ENCODE measurements at places on chromosomes 11 and 22.
A peak's percentile ranks its signal among the peaks of the same experiment; 100 is the strongest.

DNA sequence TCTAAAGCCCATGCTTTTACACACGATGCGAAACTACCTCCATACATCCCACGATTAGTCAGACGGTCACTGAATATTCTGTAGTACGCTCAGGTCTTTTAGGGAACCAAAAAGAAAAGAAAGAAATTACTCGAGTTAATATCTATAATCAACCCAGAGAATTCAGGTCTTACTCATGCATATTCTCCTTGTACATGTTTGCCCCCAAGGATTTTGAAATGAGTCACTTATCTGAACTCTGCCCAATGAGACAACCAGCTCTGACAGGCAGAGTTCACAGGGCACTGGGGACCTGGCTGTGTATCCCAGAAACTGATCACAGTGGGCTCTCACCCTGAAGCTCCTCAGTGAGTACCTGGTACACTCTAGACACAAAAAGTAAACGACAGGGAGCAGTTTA is 29.2 kb downstream of the RASSF10 start:
- no peak for DNase-seq

DNA sequence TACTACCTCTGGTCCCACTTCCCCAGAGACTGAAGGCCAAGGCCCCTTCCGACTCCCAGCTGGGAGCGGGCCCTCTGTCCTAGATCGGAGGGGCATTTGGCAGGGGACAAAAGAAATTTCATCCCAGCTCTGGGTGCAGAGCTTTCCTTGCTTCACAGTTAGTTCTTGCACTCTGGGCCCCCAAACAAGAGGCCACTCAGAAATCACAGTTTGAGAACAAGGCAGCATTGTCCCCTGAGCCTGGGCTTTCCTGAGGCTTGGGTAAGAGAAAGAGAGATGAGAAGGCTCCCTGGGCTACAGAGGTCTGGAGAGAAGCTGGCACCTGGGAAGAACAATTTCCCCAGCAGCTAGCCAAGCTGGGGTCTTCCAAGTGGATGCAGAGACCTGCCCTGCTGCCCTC is 71.8 kb upstream of the NCAM1 start:
- no peak for DNase-seq

- DNase-seq, result peak; percentile 33
Observed at GRCh38 chr22:40654522-40655167, 18.1 kb upstream of the MRTFA start.

DNA sequence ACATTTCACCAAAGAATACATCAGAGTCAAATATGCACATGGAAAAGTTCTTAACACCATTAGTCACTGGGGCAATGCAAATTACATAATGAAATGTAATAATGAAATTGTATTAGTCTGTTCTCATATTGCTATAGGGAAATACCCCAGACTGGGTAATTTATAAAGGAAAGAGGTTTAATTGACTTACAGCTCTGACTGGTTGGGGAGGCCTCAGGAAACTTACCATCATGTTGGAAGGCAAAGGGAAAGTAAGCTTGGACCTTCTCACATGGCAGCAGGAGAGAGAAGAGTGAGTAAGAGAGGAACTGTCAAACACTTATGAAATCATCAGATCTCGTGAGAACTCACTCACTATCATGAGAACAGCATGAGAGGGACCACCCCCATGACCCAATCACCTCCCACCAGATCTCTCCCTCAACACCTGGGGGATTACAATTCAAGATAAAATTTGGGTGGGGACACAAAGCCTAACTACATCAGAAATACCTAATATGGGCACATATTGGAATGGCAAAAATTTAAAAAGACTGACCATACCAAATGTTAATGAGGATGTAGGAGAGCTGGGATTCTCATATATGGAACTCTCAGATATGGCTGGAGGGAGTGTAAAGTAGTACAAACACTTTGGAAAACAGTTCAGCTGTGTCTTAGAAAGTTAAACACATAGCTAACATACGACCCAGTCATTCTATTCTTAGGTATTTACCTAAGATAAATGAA is 65.1 kb upstream of the CD44 start:
- no peak for DNase-seq

GRCh38 chr11:61782299-61782698 is 10.1 kb downstream of the TMEM258 start:
- no peak for DNase-seq

- no peak for DNase-seq
Observed at GRCh38 chr11:58562375-58562800, 13.3 kb downstream of the LPXN start.

DNA sequence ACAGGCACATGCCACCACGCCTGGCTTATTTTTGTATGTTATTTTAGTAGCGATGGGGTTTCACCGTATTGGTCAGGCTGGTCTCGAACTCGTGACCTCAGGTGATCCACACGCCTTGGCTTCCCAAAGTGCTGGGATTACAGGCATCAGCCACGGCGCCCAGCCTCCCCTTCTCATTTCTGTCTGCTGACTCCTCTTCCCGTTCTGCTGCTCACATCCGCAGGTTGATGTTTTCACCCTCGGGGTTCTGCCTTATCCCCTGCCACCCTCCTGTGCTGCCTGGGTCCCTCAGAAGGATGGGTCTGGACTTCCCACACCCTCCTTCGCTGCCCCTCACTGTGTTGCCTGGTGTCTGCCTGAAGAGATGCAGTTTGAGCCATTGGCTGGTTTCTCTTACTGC is 19.2 kb upstream of the VSIG10L2 start:
- no peak for DNase-seq

- DNase-seq, result no peak
Observed at GRCh38 chr11:109264128-109264527, 157.9 kb upstream of the C11orf87 start.

DNA sequence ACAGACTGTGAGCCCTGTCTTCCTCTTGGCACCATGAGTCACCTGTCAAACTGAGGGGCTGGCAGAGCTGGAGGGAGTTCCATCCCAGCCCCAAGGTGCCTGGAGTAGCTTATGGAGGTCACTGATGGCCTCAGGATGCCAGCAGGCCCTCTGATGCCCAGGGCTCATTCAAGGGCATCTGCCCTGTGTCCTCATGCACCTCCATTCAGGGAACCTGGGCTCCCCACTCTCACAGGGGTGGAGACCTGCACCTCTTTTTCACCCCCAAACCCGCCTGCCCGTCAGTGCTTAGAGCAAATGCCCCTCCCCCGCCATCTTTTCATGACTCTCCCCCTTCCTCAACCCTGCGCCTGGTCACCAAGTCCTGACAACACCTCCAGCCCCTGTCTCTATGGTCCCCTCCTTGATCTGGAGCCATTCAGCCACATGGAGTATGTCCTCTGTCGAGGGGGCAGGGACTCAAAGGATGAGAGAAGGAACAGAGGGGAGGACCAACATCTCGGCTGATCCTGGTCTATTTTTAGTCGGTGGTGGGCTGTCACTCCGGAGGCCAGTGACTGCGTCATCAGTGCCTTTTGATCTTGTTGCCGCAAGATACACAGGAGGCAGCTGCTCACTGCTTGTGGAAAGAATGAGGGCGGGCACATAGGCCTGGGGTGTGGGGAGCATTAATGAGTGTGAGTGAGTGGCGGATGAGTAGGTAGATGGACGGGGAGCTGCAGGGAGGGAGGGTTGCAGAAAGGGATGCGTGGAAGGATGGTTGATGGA is 72.2 kb downstream of the CDKN1C start:
- DNase-seq, result peak; percentile 8

GRCh38 chr11:5298451-5298850 is 3.3 kb downstream of the OR51B4 start:
- no peak for DNase-seq

DNA sequence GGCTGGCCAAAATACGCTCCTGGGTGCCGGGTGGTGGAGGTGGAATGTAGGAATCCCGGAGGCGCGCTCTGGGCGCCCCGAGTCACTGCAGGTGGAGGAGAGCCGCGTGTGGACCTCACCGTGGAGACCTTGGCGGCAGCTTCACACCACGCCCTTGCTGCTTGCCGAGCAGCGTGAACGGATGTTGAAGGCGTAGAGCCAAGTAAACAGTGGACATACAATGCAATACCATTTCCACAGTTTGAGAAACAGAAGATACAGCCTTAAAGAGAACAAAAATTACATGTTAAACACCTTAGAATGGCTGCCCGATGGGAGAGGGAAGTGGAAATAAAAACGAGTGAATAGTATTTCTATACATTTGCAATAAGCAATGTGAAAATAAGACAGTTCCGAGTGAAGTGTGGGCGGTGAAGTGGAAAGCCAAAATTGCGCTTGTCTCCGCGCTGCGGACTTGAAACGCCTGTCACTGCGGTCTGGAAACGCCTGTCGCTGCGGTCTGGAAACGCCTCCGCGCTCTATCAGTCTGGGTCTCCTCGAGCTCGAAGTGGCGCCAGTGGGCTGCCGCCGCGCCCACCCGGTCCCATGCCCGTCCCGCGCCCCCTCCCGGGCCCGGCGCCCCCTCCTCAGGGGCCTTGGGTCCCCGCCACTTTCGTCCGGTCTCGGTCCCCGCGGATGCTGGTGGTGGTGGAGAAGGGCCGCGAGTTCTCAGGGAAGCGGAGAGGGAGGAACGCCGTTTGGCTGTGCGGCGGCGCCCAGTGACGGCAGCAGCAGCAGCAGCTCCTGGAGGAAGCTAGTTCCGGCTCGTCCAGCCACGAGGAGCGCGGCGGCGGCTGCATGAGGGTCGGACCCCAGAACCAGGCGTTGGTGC is 1.6 kb downstream of the NCR3LG1 start:
- DNase-seq, result peak; percentile 37

DNA sequence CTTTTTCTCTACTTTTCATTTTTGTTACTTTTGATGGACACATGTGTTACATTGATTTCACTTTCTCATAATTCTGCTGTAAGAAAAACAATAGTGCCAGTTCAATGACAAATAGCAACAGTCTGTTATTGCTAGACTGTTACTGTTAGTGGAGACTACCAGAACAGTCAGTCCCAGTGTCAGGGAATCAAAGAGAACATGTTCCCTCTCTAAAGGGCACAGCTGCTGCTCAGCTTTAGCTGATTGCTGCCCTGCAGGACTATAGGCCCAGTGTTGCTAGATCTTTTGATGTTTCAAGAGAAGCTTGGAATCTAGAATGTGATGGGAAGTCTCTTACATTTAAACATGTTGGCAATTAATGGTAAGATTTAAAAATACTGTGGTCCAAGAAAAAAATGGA is 3.4 kb downstream of the BIRC3 start:
- DNase-seq, result no peak

GRCh38 chr11:72321381-72321996 is 77.5 kb upstream of the PHOX2A start:
- DNase-seq, result no peak

- DNase-seq, result no peak
Observed at GRCh38 chr22:16601437-16602223, 9.0 kb upstream of the CCT8L2 start.

- DNase-seq, result no peak
Observed at GRCh38 chr11:93547773-93548172, 4.6 kb upstream of the SMCO4 start.

- no peak for DNase-seq
Observed at GRCh38 chr11:85923455-85923854, 68.3 kb downstream of the CCDC83 start.

DNA sequence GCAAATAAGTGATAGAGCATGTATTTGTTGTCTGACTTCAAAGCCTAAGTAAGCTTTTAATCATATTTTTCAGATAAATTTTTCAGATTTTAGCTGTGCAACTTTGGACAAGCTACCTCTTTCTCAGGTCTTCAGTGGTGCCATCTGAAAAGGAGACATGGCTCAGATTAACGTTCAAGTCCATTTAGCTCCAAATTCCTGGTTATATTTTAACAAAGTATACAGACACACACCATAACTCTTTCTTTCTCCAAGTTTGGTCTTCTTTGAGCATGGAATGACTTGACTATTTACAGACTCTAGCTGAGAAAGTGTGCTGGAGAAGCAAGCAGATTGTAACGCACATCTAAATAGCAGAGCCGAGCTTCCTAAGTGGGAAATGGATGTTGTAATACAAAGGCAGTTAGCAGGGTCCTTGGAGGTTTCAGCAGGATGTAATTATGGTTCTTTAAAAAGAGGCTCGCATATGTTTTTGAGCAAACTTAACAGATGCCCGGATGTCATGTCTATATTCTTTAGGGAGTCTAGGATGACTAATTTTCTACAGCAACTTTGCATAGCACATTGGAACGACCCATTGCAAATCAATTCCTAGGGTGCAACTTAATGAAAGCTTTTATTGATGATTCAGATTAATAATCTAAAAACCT is 128.1 kb upstream of the E2F8 start:
- DNase-seq, result peak; percentile 93

DNA sequence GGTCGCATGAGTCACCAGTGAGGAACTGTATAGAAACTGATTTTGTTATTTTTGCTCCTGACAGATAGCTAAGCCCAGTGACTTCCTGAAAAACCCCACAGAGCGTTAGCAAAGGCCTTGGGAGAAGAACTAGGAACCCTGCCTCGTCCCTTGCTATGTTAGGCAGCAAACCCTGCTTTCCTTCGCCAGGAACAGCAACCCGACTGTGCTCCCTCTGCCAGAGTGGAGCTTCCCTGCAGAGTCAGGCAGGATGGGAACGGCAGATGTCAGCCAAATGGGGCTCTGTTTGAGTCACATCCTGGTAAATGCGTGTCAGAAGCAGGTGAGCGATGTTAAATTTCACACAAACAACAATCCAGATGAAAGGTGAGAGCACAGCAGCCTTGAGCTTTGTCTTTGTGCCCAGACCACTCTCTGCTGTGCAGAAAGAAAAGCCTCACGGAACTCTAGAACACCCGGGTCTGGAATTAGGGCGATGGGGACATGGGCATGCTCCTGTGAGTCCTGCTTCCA is 186.6 kb downstream of the ADAMTS15 start:
- no peak for DNase-seq

DNA sequence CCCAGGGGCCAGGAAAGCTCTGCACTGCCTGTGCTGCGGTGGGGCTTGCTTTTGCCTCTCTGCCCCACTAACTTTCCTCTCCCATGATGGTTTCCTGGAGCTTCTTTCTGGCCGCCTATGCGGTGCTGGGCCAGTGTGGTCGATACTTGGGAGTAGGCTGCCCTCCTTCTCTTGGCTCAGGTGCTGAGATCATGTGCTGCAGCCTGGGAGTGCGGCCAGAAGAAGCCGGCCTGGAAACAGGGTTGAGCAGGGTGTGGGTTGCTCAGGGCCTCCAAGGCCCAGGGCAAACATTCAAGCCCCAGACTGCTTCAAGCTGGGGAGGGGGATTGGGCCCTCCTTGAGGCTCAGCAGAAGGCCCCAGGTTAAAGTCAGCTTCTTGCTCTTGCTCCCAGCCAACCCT is 125.0 kb downstream of the NTM start:
- no peak for DNase-seq

GRCh38 chr11:8234425-8234821 is 29.3 kb downstream of the LMO1 start:
- no peak for DNase-seq

GRCh38 chr11:1428762-1429316 is 39.1 kb downstream of the BRSK2 start:
- DNase-seq, result no peak

GRCh38 chr11:132994966-132995365 is 537.3 kb downstream of the OPCML start:
- DNase-seq, result no peak

- no peak for DNase-seq
Observed at GRCh38 chr11:13091804-13092203, 82.7 kb downstream of the RASSF10 start.
